ENCODE measurements at places on chromosomes 2 and 18. TPM values are rescaled to one million over a fixed set of nuclear protein-coding genes. Genes with fewer than 3 reads are reported as not detected.

The CCBE1 gene
- 1.6 TPM for total RNA-seq

DNA sequence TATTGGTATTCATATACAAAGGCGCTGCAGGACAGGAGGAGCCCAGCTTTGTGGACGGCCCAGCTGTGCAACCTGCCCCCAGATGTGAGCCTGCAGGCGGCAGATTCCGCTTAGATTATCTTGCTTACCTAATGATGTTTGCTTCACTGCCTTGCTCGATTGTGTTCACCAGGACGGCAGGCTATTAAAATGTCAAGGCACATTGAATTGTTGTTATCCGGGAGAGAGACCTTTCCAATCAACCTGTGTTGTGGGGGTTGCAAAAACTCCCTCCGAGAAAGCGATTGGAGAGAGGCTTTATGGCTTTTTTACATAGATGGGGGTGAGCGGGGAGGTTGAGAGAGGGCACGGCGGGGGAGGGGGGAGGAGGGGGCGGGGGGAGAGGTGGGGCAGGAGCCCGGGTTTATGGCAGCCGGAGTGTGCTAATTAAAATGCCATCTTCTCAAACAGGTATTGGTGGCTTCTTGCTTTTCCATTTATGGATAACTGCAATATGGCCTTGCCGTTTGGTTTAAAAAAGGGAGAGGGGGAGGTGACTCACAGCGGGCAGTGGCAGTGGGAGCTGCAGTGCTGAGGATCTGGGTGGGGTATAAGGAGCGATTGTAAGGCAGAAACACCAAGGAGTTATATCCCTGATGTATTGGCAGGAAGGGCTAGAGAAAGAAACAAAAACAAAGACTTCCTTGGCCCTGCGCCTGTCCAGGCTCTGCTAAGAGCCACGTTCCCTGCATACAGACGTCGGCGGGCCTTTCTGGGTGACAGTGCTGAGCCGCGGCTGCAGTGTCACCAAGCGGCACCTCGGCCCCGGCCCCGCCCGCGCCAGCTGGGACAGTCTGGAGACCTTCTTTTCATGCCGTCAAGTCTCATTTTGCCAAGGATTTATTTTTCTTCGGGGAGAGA is 97.2 kb downstream of the INSIG2 start:
- peak overlapping the region; percentile 82 for H3K4me3 ChIP-seq
- DNase-seq, result no peak
- no peaks in the 10 kb centered on the region for H3K27me3 ChIP-seq
- H3K36me3 ChIP-seq, result no peaks in the 10 kb centered on the region
- peak overlapping the region; percentile 93 for H3K27ac ChIP-seq
- H3K4me1 ChIP-seq, result peaks cover 2% of the 10 kb centered on the region

The CDK5R2 gene
- total RNA-seq, result not detected

- no peak overlapping the region for H3K4me3 ChIP-seq
- no peaks in the 10 kb centered on the region for H3K27me3 ChIP-seq
- no peaks in the 10 kb centered on the region for H3K4me1 ChIP-seq
- H3K27ac ChIP-seq, result no peak overlapping the region
Observed at GRCh38 chr2:190996338-190996946, 17.5 kb downstream of the STAT1 start.

The SLC14A1 gene
- 86.2 TPM for total RNA-seq

The GCG gene
- not detected for total RNA-seq

The RIT2 gene
- not detected for total RNA-seq

The POTEJ gene
- total RNA-seq, result not detected

GRCh38 chr2:40230707-40231432 is 221.0 kb downstream of the SLC8A1 start:
- H3K27me3 ChIP-seq, result no peaks in the 10 kb centered on the region
- no peak for DNase-seq
- no peak overlapping the region for H3K4me3 ChIP-seq
- no peaks in the 10 kb centered on the region for H3K36me3 ChIP-seq
- no peak overlapping the region for H3K27ac ChIP-seq

- H3K4me1 ChIP-seq, result no peaks in the 10 kb centered on the region
- no peak overlapping the region for H3K27ac ChIP-seq
- DNase-seq, result no peak
- H3K27me3 ChIP-seq, result no peaks in the 10 kb centered on the region
- no peak overlapping the region for H3K4me3 ChIP-seq
- no peaks in the 10 kb centered on the region for H3K36me3 ChIP-seq
Observed at GRCh38 chr18:54069729-54070128, 154.7 kb downstream of the MBD2 start.

DNA sequence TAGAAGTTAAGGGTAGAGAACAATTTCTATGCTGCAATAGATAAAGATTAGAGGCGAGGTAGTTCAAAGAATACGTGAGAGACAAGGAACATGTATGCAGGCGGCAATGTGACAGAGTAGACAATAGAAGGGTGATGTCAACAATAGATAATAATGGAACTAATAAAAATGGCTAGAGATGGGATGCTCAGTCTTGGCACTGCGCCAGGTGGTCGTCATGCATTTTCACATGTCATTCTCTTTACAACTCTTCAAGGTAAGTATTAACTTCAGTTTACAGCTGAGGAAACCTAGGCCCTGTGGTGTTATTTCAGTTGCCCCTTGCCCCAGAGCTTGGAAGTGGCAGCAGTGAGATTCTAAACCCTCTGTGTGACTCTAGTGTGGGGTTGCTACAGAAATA is 890.7 kb upstream of the CELF4 start:
- no peak overlapping the region for H3K4me3 ChIP-seq
- no peaks in the 10 kb centered on the region for H3K27me3 ChIP-seq
- H3K27ac ChIP-seq, result no peak overlapping the region
- H3K4me1 ChIP-seq, result no peaks in the 10 kb centered on the region

Measured in thoracic aorta (tissue), 2 donors.